ENCODE measurements at places on chromosomes 12 and 14.

- DNase-seq, result no peak
These were observed 104.8 kb downstream of the DUSP6 start for GRCh38 chr12:89247541-89247942.

DNA sequence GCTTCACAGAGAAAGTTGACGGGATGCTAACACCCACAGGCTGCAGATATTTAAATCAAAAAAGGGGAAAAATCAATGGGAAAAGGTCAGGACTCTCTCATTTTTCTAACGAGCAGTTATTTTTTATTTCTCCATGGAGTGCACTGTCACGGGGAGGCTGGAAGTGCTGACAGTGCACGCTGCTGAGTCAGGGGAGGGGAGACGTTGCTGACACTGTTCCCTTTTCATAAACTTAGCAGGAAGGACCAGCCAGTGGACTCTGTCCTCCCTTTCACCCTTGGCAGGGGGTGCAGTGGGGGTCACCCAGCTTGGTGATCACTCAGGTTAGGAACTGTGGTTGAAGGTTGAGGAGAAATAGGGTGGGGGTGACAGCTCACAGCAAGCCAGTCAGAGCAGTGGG lies 65.6 kb upstream of the FUT8 start:
- DNase-seq, result no peak

- DNase-seq, result no peak
These were observed 159.4 kb downstream of the TSPAN9 start for GRCh38 chr12:3236345-3237187.

DNA sequence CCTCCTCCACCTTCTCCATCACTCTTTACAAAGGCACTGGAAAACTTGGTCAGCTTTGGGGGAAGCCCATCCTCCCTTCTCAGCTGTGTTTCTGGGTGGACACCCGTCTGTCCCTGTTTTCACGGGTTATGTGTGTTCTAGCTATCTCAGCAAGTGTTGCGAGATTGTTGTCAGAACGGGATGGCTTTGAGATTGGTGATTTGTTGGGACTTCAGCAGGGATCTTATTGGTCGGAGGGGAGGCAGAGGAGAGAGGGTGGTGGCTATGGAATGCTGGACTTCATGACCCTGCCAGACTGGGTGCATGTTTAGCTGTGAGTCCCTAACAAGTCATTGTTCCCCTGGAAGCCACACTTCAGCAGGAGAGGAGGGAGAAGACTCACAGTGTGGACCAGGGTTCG lies 2.1 kb downstream of the USP5 start:
- DNase-seq, result no peak

DNA sequence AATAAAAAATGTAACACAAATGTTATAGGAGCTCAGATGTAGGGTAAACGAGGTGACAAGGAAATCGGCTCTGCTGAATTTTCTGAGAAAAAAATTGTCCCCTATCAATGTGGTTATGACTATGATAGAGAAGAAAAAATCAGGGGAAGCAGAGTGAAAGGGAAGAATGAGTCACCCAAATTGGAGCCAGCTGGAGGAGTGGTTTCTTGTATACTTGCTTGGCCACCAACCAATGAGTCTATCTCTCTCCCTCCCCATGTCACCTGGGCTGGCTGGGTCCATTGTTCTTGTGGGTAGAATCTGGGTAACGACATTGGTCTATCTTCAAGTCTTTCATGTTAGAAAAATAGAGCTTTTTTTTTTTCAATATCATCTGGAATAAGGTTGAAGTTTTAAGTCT lies 196.6 kb upstream of the FLRT2 start:
- no peak for DNase-seq

DNA sequence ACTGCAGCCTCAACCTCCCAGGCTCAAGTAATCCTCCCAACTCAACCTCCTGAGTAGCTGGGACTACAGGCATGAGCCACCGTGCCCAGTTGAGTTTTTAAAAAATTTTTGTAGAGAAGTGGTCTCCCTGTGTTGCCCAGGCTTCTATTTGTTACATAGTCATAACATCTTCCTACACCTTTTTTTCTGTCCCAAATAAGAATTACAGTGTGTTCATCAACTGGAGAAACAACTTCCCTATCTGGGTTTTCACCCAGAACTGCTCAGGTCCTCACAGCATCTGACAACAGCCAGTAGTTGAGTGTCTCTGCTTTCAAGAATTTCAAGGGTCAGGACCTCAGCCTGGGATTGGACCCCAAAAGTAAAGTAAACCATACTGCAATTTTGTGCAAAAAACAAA lies 235.2 kb upstream of the AMIGO2 start:
- no peak for DNase-seq

GRCh38 chr12:74624201-74624600 lies 86.6 kb downstream of the ATXN7L3B start:
- no peak for DNase-seq

- no peak for DNase-seq
These were observed 8.8 kb upstream of the CDK17 start for GRCh38 chr12:96408993-96409392.

- DNase-seq, result peak; percentile 27
These were observed 730 bp downstream of the CLSTN3 start for GRCh38 chr12:7130701-7131501.

GRCh38 chr14:21072031-21072473 lies 1.9 kb downstream of the ARHGEF40 start:
- DNase-seq, result no peak

DNA sequence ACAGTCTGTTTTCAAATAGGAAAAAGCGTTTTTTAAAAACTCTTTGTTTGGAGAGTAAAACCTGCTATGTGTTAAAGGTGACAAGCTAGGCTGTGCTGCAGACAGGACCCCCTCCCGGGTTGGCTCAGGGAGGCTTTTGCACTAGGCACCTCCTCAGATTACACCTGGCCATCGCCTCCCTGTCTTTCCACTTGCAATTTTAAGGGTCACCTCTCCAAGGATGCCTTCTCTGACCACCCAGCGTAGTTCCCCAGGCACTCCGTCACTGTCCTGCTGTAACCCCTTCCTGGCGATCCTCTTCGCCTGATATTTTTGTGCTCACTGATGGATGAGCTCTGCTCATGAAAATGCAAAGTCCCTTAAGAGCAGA lies 80.7 kb downstream of the NTF3 start:
- DNase-seq, result no peak

- DNase-seq, result no peak
These were observed 2.8 kb downstream of the ARHGEF40 start for GRCh38 chr14:21072781-21073339.

- DNase-seq, result no peak
These were observed 156.8 kb downstream of the DUSP6 start for GRCh38 chr12:89195470-89195869.

DNA sequence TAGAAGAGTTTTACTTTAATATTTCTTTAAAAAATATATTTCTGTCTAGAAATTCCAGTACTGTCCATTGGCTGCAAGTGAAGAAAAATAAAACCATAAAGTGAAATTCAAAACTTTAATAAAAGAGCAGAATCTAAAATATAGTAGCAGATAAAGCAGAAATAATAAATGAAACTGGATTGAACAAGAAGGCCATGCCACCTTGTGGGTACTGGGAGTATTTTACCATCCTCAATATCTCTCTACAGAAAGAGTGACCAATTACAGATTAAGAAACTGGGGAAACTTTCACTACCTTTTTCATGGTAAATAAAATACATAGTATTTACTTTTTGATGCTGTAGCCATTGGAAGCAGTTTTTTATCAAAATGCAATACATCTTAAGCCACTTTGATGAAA lies 220.5 kb downstream of the BCAT1 start:
- no peak for DNase-seq
